ENCODE measurements at places on chromosomes 13 and 19.

- no peak for DNase-seq
Observed at GRCh38 chr19:14150041-14150769, 13.8 kb upstream of the ASF1B start.

GRCh38 chr19:33248104-33248503 lies 22.5 kb upstream of the SLC7A10 start:
- DNase-seq, result no peak

DNA sequence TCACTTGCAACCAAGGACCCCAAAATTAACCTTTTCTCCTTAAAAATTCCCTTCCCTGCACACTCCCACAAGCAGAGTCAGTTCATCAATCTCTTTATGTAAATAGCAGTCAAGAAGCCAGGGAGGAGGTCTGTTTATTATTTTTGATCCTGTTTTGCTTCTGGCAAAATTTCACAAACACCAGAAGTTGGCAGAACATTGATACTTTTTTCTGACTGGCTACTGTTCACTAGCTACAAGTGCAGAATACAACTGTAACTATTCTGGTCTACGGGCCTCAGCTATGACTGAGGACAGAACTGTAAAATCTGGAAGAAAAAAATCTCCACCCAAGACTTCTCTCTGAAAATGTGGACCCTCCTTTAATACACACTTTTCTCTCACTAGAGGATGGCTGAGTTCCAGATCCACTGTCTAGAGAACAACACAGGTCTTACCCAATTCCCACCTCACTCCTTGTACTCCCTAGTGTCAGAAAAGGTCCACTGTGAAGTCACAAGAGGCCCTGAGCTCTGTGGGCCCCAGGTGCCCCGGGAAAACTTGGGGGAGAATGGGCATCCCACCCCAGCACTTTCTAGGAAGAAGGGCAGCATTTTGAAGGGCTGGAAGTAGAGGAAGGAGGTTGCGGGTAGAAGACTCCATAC lies 14.5 kb downstream of the STARD13 start:
- DNase-seq, result no peak

GRCh38 chr19:51339313-51339686 lies 2.6 kb downstream of the VSIG10L start:
- no peak for DNase-seq

GRCh38 chr19:14322889-14323463 lies 58.3 kb upstream of the ADGRE5 start:
- no peak for DNase-seq

DNA sequence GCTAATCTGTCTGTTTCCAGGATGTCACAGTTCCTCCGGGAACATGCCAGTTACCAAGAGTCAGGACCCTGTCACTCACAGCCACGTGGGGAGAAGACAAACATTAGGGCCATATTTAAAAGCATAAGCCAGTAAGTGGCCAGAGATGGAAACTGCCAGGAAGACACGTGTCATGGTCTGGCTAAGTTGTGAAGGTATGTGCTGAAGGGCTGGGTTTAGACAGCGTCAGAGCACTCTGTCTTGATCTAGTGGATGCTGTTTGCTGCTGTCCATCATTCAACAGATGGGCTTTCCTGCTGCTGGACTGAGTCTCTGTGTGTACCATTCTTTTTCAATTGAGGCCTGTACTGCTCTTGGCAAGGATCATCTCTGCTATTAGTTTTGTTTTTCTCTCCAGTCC lies 128.6 kb downstream of the HS6ST3 start:
- DNase-seq, result no peak

DNA sequence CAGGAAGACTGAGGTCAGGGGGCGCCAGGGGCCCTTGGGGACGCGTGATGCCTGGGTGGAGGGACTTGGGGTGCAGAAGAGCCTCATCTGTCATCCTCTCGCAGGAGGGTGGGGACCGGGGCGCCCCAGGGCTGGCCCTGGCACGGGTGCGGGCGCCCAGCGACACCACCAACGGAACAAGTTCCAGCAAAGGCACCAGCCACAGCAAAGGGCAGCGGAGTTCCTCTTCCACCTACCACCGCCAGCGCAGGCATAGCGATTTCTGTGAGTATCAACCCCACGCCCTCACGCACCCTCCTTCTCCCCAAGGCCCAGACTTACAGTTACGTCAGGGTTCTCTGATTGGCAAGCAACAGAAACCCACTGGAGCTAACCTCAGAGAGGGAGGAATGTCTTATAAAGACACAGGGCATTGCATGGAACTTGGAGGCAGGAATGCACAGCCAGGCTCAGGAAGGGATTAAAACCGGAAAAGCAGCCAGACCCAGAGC lies 29.4 kb downstream of the MARK4 start:
- DNase-seq, result no peak

DNA sequence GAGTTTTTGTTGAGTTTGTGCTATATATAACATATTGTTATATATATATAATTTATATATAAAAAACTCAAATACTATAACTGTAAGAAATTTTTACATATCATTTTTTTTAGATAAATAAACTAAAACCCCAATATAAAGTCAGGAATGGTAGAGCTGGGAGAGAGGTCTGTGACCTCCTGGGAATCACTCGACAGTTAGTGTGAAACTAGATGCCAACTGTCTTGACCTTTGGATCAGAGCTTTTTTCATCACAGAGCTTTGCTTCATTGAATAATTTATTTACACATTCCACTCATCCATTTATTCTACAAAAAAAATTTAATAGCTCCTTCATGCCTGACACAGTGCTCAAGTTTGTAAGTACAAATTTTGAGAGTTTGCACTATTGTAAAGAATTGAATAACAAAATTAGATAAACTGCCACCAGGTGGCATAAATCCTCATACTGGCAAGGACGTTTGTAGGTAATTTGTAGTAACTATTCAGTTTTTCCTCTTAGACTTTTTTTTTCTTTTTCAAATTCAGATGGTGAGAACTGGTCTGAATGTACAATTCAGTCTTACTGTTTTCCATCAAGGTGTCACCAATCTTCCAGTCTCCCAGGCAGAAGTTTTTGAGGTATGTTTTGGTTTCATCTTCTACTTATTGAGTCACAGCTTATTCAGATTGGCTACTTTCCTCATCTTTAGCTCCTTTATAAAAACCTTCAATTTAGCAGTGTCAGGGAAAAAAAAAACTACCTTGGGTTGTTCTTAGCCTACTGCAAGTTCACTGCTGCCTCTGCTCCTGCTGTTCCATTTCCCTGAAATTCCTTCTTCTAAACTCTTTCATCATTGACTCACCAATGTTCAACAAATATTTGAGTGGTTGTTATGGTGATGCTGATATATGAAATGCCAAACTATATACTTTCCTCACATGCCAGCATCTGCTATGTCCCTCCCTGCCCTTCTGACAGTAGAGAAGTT lies 28.7 kb downstream of the LACC1 start:
- DNase-seq, result no peak

- DNase-seq, result no peak
Observed at GRCh38 chr19:35438096-35438495, 10.0 kb upstream of the FFAR2 start.

DNA sequence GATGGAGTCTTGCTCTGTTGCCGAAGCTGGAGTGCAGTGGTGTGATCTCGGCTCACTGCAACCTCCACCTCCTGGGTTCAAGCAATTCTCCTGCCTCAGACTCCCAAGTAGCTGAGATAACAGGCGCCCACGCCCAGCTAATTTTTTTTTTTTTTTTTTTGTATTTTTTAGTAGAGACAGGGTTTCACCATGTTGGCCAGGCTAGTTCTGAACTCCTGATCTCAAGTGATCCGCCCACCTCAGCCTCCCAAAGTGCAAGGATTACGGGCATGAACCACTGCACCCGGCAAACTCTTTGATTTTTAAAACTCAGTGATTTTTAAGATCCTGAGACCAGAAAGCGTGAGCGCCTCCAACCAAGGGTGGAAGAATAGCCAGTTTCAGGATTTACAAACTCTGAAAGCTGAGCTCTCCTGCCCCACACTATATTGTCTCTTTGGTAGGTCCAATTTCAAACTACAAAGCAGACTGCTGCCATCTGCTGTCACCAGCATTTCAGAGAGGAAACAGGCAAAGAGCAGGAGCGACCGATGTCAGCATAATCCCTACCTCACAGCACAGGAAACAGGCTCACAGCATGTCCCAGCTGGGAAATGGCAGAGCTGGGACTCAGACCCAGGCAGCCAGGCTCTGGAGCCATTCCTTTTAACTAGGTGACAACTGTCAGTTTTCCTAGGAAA lies 9.2 kb downstream of the NOSIP start:
- DNase-seq, result no peak

GRCh38 chr13:39364947-39365468 lies 238.0 kb downstream of the LHFPL6 start:
- no peak for DNase-seq

DNA sequence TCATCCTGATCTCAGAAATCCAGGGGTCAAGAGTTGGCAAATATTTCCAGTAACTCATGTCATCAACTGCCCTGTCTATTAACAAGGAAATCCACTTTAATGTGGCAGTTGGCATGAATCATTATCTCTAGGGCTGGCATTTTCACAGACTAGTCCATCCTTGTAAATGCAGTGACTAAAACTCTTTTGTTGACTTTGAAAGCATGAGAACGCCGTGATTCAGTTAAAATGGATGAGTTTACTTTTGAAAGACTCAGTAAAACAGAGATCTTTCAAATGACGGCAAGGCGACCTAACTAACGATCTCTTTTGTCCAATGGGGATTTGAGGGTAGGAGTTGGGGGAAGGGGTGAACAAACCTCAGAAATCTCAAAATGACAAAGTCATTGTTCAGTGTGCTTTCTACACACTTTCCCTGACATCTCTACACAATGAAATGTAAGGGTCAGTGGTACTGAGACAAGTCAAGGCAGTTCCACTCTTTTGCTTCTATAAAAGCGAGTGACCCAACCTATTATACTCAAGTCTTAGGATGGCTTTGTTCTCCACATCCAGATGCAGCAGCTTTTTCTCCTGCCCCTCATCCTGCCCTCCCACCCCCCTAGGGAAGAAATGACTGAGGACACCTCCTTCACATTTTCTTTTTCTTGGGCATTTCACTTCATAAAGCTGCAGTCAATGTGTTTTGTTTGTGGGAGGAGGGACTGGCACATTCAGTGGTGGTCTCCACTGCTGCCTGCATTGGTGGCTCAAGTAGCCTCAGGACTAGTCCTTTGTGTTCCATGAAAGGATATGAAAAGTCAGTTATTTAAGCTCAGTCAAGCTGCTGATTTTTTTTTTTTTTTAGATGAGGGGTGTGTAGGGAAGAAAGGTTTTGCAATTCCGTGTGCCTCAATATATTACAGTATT lies 200.5 kb downstream of the ABCC4 start:
- no peak for DNase-seq

GRCh38 chr19:16111909-16112752 lies 442 bp downstream of the RAB8A start:
- no peak for DNase-seq

DNA sequence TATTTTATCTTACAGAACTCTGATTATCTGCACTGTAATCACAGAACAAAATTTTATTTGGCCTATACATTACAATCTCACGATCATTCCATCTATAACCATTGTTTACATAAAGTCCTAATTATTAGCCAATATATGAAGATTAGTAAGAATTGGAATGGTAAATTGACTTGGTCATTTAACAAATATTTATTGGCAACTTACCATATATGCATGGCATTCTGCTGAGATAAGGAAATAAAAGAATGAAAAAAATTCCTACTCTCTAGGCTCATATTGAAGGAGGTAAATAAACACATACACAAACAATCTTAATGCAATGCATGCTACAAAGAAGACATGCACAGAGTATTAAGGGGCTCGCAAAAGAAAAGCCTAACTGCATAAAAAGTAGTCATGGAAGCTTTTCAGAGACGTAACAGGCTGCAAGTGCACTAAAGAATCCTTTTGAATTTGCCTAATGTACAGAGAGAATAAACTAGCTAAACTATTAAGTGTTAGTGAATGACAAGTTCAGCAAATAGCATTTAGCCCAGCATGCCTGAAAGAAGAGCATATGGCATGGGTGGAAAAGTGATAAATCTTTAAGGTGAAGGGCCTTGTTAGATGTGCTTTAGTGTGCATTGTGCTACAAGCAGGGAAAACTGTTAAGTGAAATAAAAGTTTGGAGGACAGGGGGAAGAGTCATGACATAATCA lies 1131.1 kb downstream of the PCDH9 start:
- DNase-seq, result no peak

- DNase-seq, result peak; percentile 39
Observed at GRCh38 chr19:17209126-17210036, 5.8 kb upstream of the USE1 start.

- no peak for DNase-seq
Observed at GRCh38 chr13:49683489-49683888, 7.8 kb downstream of the EBPL start.

DNA sequence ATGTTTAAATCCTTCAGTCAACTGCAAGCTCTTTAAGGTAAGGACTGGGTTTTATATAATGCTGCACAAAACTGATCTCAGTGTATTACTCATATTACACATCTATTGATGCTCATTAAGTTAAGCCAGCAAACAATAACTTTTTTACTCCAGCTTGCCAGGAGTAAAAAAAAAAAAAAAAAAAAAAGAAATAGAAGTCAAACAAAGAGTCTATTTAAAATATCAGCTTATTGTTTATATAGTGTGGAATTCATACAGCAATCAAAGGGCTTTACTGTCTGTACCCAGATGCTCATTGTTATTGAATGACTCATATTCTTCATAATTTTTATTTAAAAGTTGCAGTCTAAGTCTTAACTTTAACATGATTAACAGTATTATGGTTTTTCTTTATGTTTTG lies 21.8 kb upstream of the KBTBD7 start:
- DNase-seq, result no peak

DNA sequence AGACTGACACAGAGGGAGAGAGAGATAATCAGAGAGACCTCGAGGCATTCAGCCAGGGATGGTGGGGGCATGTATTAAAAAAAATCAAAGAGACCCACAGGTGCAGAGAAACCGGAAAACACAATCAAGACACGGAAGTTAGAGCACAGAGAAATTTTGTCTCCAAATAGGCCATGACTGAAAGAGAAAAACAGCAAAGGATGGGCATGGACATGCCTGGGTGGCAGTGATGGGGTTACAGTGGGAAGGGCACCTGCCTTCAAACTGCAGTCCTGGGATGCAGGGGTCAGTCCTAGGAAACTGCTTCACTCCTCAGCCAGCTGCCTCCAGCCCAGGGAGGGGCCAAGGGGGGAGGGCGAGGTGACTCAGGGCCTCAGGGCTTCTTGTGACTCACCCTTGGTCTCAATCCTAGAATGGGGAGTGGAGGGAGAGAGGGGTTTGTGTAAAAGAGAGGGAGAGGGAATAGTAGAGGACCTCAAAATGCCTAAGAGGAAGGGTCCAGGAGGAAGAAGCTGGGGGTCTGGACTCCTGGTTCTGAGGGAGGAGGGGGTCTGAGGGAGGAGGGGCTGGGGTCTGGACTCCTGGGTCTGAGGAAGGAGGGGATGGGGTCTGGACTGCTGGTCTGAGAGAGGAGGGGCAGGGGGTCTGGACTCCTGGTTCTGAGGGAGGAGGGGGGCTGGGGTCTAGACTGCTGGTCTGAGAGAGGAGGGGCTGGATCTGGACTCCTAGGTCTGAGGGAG lies 3.6 kb upstream of the KCNN4 start:
- DNase-seq, result no peak

GRCh38 chr19:35169221-35169995 lies 14.9 kb downstream of the FXYD5 start:
- no peak for DNase-seq

- DNase-seq, result no peak
Observed at GRCh38 chr19:4970558-4971423, 1.9 kb downstream of the KDM4B start.

GRCh38 chr13:40640202-40640601 lies 26.2 kb downstream of the FOXO1 start:
- DNase-seq, result no peak

- DNase-seq, result no peak
Observed at GRCh38 chr13:22828081-22828480, 352.7 kb upstream of the SGCG start.
